ENCODE measurements at places on chromosomes 16 and 17.

- no peak for DNase-seq
These were observed 41.0 kb upstream of the MRPS23 start for GRCh38 chr17:57890857-57891232.

DNA sequence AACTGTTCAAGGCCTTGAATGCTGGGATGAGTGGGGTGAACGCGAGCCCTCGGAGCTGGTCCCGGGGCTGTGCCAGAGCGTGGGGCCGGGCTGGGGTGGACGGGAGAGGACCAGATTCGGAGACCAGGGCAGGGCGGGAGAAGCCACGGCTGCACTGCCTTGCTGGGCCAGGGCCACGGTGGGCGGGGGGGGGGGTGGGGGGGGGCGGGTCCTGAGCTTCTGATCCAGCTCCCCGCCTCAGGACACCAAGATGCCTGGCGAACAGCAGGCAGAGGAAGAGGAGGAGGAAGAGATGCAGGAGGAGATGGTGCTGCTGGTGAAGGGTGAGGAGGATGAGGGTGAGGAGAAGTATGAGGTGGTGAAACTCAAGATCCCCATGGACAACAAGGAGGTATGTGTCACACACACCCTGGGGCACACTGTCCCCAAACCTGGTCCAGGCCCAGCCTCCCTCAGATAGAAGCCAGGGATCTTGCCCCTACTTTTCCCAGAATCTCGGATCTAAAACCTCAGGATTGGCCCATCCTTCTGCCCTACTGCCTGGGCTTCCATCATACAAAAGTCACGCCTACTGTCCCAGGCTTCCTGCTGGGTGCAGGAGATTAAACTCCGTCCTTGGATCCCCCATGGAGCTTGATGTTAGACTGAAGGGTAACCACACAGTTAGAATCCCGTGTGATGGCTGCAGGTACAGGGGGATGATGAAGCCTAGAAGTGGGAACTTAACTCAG lies 563 bp downstream of the ZNF771 start:
- no peak for DNase-seq

DNA sequence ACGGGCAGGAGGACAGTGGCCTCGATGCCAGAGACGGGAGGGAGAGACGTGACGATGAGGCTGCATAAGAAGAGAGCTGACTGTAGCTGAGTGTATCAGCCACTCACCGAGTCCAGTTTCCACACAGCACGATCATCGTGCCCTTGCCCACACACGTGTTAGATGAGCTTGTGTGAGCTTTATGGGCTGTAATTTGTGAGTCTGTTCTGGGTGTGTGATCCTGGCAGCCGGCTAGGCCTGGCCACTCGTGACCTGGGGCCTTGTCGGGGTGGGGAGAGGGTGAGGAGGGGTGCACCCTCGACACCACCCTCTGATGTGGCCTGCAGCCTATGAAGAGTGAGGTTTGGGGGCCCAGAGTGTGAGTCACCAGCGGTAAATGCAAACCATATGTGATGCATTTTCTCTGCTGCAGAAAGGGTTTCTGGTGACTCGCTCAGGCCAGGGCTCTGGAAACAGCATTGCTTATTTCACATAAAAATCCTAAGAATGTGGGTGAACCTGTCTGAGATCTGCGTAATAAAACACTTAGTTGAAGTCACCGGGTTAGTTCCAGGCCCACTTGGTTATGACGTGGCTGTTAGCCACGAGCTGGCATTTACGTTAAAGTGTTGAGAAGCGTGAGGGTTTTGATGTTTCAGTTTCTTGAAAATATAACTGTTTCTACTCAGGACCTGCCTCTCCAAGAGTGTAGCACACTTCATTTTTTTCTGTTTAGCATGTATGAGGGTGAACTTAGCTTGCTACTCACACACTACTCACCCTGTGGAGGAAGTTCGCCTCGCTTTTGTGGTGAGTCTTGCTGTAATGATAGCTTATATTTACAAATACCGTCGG lies 4.2 kb downstream of the METRNL start:
- DNase-seq: peak; percentile 95

- peak; percentile 45 for DNase-seq
These were observed 1.4 kb downstream of the VKORC1 start for GRCh38 chr16:31093132-31093703.

DNA sequence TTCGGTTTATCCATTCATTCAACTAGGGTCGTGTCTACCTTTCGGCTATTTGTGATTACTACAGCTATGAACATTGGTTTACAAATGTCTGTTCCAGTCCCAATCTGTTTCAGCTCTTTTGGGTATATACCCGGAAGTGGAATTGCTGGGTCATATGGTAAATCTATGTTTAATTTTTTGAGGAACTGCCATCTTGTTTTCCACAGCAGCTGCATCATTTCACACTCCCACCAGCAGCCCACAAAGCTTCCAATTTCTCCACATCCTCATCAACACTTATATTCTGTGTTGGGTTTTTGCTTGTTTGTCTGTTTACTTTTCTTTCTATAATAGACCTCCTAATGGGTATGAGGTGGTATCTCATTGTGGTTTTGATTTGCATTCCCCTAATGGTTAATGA lies 48.7 kb upstream of the GINS3 start:
- no peak for DNase-seq

GRCh38 chr17:80328634-80329380 lies 68.2 kb downstream of the RNF213 start:
- DNase-seq: no peak

DNA sequence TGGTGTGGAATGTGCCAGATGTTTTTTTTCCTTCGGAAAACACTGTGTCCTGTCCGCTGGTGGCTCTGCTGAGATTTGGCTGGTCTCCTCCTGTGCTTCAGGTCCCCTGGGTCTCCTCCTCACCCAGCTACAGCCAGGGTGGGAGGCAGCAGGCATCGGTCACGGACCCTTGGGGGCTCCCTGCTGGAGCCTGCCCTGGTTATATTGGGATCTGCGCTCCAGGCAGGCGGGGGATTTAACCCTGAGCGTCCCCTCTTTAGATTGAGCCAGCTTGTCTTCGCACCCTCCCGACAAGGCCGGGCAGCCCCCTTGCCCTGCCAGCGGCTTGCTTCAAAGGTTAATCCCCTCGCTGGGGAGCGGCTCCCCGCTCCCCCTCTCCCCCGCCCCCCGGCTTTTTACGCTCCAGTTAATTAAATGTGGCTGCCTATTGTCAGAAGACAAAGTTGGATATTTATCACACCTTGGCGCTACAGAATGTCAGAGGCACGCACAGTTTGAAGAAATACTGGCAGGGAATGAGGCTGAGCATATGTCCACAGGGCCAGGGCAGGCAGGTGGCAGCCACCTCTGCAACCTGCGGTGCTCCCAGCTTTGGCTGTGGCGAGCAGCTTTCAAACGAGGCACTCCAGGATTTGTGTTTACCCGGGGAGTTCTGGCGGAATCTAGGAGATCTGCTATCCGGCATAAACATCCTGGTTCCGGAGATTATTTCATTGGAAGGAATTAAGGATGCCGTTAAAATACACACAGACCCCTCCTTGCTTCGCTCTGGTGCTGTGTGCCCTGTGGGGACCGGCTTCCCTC lies 38.2 kb upstream of the GSE1 start:
- no peak for DNase-seq

- DNase-seq: peak; percentile 72
These were observed 530 bp downstream of the NAA60 start for GRCh38 chr16:3444032-3444388.

DNA sequence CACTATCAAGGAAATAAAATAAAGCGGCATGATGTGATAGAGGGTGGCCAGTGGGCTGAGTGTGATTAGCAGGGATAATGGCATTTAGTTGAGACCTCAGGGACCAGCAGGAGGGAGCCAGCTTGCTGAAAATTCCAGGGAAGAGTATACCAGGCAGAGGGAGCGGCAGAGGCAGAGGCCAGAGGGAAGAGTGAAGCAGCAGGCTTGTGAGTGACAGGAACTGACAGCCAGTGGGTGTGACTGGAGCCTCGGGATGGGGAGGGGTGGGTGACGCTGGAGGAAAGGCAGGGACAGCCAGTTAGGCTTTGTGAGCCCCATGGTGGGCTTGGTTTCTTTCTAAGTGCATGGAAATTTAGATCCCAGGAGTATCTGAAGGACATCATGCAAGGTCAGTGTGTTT lies 209.7 kb upstream of the CACNG3 start:
- DNase-seq: no peak

DNA sequence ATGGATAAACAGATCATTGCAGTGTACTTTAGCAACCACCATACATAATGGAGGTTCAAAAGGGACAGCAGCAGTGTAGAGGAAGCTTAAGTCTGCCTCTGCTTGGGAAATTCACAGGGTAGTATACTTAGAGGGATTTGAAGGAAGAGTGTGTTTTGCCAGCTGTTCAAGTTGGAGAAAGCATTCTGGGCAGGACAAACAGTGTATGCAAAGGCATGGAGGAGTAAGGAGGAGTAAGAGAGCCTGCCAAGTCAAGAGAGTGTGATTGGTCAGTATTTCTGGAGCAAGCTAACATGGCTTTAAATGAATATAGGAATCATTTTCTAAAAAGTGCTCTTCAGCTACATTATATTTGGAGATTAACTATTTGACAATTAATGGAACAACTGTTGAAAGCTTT lies 22.9 kb upstream of the PHAF1 start:
- DNase-seq: no peak

DNA sequence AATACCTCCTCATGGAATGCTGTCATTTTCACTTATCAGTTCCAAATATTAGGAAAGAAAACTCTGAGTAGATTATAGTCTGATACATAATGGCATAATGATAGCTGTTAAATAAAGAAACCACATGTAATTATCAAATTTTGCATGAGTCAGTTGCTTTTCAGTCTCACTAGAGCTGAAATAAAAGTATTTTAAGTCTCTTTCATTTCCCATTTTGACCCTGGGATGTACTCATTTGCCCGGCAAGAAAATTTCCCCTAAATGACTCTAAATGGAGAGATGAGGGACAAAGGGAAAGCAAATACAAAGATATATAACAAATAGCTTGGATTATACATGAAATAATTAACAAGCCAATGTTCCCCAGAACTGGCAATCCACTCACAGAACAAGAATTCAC lies 47.9 kb upstream of the CPHXL start:
- DNase-seq: no peak

DNA sequence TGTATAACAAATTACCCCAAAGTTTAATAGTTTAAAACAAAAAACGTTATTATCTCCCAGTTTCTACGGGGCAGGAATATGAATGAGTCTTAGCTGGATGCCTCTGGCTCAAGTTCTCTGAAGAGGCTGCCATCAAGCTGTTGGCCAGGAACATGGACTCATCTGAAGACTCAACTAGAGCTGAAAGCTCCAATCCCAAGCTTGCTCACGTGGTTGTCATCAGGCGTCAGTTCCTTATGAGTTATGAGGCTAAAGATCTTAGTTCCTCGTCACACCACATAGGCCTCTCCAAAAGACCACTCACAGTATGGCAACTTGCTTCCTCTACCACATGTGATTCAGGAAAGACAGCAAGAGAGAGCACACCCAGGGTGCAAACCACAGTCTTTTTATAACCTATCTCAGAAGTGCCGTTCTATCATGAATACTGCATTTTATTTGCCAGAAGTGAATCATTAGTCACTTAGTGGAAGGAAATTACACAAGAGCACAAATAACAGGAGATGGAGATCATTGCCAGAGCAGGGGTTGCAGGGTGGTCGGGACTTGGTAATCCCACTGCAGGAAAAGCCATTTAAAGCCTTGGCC lies 48.7 kb upstream of the NLK start:
- no peak for DNase-seq

- peak; percentile 16 for DNase-seq
These were observed 18.1 kb upstream of the DHX40 start for GRCh38 chr17:59547131-59547915.

DNA sequence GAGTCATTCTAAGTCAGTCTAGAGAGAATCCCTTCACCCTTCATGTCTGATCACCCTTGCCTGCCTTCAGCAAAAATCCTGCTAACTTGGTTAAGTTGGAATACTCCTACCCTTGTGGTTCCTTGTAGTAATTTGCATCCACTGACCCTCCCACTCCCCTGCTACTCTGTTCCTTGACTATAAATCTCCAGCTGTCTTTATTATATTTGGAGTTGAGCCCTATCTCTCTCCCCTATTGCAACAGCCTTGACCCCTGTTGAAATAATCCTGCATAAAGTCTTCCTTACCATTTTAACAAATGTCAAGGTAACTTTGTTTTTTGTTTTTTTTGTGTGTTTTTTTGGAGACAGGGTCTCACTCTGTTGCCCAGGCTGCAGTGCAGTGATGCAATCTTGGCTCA lies 590.1 kb downstream of the WWOX start:
- no peak for DNase-seq

GRCh38 chr17:77491921-77492445 lies 351.2 kb downstream of the SEC14L1 start:
- DNase-seq: no peak

- DNase-seq: peak; percentile 28
These were observed 135.2 kb downstream of the SHISA9 start for GRCh38 chr16:13036600-13036999.

DNA sequence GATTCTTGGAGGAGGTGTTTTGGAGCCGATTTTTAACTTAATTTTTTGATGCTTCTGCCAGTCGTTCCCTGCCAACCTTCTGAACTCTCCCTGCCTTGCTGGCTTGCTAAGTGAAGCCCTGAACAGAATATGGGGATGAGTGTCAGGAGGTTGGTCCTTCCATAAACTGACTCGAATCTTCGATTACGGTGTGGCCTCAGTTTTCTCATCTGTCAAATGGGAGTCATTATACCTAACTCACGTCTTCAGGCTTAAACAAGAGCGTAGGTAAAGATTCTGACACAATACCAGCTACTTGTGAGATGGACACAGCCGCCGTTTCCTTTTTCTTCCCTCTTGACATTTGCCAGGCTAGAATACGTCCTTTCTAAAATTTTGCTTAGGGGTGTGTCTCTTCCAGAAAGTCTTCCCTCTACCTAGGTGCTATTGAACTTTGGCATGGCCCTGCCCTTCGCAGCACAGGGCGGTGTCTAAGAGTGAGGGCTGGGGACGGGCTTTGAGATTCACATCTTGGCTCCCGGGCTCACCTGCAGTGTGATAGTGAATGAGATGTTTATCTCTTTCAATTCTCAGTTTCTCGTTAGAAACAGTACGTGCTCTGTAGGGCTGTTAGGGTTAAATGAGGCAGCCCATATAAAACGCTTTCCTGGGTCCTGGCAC lies 190.6 kb upstream of the SDK2 start:
- DNase-seq: no peak

GRCh38 chr17:73870473-73870872 lies 226.2 kb upstream of the SDK2 start:
- no peak for DNase-seq

- DNase-seq: peak; percentile 35
These were observed 41.3 kb downstream of the GAS7 start for GRCh38 chr17:10156948-10157607.

DNA sequence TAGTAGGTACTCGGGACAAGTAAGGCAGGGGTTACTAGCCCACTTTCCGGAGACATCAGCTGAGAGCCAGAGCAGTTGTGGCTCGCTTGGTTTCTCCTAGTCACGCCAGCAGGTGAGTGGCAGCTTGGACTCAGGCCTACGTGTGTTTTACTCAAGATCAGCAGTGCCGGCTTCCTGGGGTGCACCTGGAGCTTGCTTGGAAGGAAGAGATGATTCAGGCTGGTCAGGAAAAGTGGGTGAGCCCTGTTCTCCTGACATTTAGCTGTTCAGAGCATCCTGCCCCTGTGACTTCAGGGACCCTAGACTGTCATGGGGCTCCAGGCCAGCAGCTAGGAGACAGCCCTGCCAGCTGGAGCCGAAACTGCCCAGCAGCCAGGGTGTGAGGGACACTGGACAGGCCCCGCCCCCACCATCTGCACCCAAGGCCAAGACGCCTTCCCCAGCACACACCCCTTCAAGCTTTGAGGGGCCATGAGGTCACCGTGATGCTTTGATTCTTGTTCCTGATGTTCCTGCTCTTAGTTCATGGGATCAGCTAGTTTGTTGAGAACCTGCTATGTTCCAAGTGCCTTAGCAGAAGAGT lies 238.0 kb upstream of the CIBAR2 start:
- no peak for DNase-seq

GRCh38 chr16:7077636-7078035 lies 255.0 kb upstream of the RBFOX1 start:
- no peak for DNase-seq

Measured in fibroblast of skin of back (primary cell).